ENCODE measurements at places on chromosomes 12 and 14. TPM values are rescaled to one million over a fixed set of nuclear protein-coding genes. Genes with fewer than 3 reads are reported as not detected.

CPNE6 gene
- total RNA-seq, result not detected

HOXC6 gene
- 1.8 TPM for total RNA-seq

MYF5 gene
- total RNA-seq, result not detected

LBHD2 gene
- total RNA-seq, result not detected

SLC25A21 gene
- total RNA-seq, result 2.1 TPM

APOF gene
- not detected for total RNA-seq

PIWIL1 gene
- total RNA-seq, result 0.27 TPM

FBLN5 gene
- 6.0 TPM for total RNA-seq

GLT8D2 gene
- 1.8 TPM for total RNA-seq

KCNJ8 gene
- 0.27 TPM for total RNA-seq

RNFT2 gene
- total RNA-seq, result 16.3 TPM

TTC7B gene
- 69.5 TPM for total RNA-seq

PRH2 gene
- total RNA-seq, result not detected

SOAT2 gene
- not detected for total RNA-seq

DNA sequence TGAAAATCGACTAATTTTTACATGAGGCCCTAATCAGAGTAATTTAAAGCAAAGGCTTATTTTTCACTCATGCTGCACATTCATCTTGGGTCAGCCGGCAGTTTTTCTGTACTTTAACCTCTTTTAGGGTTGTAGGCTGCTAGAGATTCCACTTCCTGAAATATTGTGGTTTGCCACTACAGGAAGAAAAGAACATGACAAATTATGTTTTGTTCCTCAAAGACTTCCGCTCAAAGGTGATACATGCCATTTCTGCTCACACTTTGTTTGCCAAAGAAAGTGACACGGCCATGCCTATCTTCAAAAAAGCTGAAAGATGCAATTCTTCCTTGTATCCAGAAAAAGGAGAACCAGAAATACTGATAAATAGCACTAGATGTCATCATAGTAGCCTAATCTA lies 183.4 kb upstream of the PPFIA2 start:
- DNase-seq, result no peak

- DNase-seq, result no peak
Measured at GRCh38 chr12:127570387-127570786, 696.6 kb upstream of the TMEM132C start.

GRCh38 chr14:98290596-98290995 lies 981.4 kb downstream of the BCL11B start:
- DNase-seq, result peak; percentile 25

DNA sequence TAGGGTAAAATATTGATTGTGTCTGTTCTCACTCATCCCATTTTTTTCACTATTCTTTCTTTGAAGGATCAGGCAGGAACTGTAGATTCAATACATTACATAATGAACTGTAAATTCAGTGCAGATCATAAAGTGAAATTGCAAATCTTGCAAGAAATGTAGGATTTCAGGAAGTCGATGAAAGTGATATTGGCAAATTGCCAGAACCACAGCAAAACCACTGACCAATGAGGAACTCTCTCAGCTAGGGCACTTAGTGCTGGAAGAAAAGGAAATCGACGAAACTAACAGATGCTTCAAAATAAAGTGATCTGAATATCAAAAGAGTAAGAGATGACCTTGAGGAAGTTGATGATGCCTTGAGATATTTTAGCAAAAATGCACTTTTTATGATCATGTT lies 157.6 kb downstream of the AACS start:
- no peak for DNase-seq

GRCh38 chr12:32512379-32512778 lies 113.0 kb downstream of the FGD4 start:
- DNase-seq, result no peak

GRCh38 chr12:92462049-92462448 lies 240.7 kb upstream of the PLEKHG7 start:
- DNase-seq, result no peak

- no peak for DNase-seq
Measured at GRCh38 chr14:55038708-55039107, 11.7 kb downstream of the SOCS4 start.

- no peak for DNase-seq
Measured at GRCh38 chr12:3182426-3182825, 105.2 kb downstream of the TSPAN9 start.

GRCh38 chr14:86003998-86004397 lies 474.1 kb downstream of the FLRT2 start:
- no peak for DNase-seq

DNA sequence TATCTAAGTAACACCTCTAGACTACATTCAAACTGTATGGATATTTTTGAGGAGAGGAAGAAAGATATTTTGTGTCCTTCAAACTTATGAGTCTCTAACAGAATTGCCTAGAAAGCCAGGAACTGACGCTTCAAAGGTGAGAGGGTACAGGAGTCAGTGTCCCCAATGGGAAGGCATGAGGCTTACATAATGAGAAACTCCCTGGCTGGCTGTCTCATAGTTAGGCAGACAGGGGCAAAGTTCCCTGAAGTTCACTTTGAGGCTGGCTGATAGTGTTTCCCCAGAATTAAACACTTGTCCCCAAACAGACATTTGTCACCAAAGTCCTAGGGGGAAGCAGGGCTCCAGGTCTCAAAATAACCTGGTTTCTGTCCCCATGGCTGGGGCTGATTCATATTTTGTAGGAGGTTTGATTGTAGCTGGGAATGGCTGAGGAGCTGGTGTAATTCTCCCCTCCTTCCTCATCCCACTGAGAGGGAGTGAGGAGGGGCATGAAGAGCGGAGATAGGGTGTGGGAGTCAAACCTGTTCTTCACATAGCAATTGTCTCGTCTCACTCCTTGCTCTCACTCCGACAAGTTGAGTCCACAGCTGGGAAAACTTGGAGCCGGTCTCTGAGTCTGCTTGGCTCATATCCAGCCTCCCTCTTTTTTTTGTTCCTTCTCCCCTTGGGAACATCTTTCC lies 56.4 kb upstream of the CISTR start:
- no peak for DNase-seq

GRCh38 chr12:113347107-113347506 lies 11.3 kb upstream of the PLBD2 start:
- no peak for DNase-seq

DNA sequence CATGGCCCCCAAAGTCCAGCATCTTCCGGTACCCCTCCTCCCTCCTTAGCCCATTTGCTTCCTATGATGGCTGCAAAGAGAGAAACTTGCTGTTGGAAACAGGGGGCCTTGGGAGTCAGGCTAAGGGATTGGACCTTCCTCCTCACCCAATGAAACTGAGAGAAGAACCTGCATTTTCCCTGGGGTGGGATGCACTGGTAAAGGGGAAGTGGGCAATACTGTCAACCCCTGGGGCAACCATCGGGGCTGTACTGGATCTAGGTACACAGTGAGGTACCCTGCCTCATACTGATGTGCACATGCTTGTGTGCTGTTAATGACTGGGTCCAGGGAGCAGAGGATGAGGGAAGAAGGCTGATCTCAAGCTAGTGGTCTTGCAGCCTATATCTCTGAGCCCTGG lies 11.0 kb upstream of the JPH4 start:
- no peak for DNase-seq

GRCh38 chr14:103453791-103454190 lies 68.6 kb downstream of the MARK3 start:
- no peak for DNase-seq

DNA sequence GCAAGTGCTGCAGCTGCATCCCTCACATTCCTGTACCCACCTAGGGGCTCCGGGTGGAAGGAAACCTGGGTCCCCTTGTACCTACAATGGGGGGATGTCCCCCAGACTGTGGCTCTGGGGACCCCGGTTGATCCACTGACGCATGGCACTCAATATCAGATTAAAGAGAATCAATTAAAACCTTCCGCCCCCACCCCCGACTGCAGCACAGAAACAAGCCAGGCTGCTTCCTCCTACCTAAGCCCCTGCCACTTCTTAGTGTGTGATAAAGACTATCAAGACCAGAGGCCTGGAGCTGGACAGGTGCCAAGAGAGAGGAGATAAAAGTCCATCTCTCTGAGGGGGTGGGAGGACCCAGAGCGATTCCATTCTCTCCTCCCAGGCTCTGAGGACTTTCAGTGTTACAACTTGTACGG lies 28.2 kb upstream of the RPLP0 start:
- DNase-seq, result no peak

- DNase-seq, result no peak
Measured at GRCh38 chr12:6476489-6476888, 6.0 kb upstream of the VAMP1 start.

GRCh38 chr12:12946686-12947355 lies 5.1 kb downstream of the GPRC5D start:
- no peak for DNase-seq

DNA sequence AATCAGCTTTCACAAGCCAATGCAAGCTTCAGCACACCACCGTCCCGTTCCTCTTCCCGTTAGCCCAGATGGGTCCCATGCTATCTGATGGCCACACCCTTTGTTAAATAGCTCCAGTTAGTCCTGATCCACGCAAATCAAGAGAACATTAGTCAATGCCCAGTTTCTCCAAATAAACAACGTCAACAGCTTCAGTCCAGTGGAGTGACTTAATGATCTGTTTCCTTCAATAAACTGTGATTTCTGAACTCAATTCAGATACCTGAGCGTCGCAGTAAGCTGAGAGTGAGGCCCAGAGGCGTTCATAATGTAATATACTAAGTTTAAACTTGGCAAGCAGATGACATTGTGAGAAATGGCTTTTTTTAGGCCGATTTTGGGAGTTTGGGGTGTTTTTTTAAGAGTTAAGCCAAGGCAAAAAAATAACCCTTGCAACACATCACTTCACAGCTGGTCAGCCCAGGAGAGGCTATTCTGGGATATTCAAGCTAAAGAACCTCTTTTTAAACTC lies 112.3 kb downstream of the ZFP36L1 start:
- DNase-seq, result no peak

- no peak for DNase-seq
Measured at GRCh38 chr12:18837505-18837904, 99.6 kb downstream of the CAPZA3 start.

- no peak for DNase-seq
Measured at GRCh38 chr14:32514236-32514635, 185.1 kb downstream of the AKAP6 start.

- no peak for DNase-seq
Measured at GRCh38 chr12:1835211-1836131, 15.1 kb downstream of the LRTM2 start.

DNA sequence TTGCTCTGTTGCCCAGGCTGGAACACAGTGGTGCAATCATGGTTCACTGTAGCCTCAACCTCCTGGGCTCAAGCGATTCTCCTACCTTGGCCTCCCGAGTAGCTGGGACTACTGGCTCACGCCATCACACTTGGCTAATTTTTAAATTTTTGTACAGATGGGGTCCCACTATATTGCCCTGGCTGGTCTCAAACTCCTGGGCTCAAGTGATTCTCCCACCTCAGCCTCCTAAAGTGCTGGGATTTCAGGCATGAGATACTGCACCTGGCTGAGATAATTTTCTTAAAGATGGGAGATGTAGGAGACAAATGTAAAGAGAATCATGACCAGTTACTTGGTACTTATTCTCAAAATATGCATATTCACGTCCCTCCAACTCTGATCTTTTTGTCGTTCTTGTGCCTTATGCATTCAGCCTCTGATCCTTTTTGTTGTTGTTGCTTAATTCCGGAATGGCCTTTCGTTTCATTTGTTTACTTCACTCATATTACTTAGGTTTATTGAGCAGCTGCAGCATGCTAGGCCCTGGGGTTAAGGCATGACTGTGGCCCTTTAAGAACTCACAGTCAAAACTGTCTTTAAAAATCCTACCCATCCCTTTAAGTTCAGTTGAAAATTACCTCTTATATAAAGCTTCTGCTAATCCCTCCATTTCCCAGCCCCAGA lies 8.9 kb downstream of the RBMS2 start:
- DNase-seq, result no peak

DNA sequence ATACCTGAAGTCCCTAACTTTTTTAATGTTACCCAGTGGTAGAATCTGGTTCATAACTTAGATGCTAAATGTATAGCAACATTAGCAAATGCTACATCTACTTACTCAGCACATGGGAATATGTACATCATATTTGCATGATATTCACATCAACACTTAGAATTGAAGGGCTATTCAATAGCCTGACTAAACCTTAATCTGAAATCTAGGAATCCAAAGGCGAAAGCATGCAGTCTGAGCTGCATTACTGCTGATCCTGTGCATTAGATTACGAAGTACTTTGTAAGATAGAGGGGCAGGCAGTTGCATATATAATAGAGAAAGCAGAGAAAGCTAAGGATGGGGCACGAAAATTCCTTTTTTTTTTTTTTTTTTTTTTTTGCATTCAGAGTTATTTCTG lies 40.4 kb downstream of the SLC38A4 start:
- DNase-seq, result no peak

Data from kidney epithelial cell (primary cell).